CD4-positive, alpha-beta T cell treated with Interleukin-1 beta for 1 hour (primary cell): ENCODE measurements at places on chromosomes 12 and 14.

- no peak for DNase-seq
These were observed 96.8 kb upstream of the DACT1 start for GRCh38 chr14:58540749-58541632.

GRCh38 chr14:91284146-91284790 is 39.8 kb upstream of the GPR68 start:
- no peak for DNase-seq

DNA sequence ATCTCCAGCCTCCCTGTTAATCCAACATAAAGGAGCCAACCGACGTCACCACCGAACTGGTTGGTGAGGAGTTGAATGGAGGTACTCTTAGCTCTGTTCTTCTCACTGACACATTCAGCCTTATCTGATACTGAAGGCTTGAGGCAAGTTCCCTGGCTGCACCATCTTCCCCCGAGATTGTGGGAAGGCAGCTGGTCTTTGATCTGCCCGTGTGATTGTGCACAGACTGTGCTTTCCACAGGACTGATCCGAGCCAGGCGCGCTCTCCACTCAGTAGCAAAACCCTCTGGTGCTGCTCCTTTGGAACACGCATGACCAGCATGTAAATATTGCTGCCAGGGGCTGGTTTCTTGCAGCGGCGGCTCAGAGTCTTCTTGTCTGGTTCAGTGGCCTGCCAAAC is 30.1 kb upstream of the DLK1 start:
- no peak for DNase-seq

- DNase-seq, result no peak
These were observed 32.0 kb downstream of the INSM2 start for GRCh38 chr14:35565871-35566464.

GRCh38 chr14:80059041-80059440 is 152.3 kb downstream of the DIO2 start:
- no peak for DNase-seq

DNA sequence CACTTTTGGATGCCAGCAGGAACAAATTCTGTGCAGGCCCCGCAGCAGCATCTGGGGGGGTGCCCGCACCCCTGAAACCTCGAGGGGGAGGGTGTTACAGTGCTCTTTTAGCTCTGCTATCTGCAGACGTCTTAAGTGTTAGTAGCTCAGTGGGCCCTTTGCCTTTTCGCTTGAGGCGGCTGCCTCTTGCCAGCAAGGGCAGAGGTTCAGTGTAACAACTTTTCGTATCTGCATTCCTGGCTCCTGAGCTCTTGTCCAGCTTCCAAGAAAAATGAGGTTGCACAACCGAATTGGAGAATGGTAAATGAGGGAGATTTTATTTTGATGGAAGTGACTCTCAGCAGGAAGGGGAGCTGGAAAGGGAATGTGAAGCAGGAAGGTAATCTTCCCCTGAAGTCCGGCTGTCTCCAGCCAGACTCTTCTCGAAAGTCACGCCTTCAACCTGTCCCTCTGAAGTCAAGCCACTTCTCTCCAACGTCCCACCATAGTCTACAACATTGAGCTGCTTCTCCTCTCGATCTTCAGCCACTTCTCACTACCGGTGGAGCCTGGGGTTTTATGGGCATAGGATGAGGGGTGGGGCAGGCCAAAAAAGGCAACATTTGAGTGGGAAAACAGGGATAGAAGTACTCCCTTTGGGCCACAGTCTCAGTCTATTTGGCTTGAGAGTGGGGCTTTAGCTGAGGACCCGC is 17.8 kb downstream of the TAS2R50 start:
- DNase-seq, result no peak

- DNase-seq, result no peak
These were observed 94.1 kb downstream of the SLC35F4 start for GRCh38 chr14:57771801-57772200.

DNA sequence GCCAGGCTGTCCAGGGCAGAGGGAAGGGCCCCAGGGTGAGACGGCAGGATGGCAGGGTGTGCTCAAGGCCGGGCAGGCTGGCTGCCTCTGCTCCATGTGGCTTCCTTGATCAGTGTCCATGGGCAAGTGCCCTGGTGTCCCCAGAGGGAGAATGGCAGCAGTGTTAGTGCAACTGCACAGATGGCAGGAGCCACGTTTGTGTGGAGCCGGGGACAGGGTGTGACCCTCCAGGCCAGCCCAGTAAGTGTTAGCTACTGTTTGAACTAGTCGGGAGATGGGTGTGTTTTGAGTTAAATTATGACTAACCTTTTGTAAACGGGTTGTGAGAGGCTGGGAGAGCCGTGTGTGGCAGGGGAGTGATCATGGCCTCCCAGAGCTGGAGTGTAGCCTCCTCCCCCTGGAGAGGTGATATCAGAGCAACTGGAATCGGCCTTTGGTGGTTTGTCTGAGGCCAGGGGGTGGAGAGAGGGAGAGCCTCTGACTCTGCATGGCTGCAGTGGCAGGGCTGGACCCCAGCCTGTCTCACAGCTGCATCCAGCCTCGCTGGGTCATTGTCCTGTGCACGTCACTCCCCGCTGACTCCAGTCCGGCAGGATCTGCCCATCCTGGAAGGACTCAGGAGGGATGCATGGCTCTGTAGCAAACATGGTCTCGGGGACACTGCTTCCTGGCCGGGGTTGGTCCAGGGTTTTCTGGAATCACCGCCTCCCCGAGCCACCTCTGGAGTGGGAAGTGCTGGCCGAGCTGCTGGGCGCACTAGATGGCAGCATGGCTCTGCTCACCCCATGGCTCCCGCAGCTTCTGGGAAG is 27.8 kb downstream of the AACS start:
- no peak for DNase-seq

DNA sequence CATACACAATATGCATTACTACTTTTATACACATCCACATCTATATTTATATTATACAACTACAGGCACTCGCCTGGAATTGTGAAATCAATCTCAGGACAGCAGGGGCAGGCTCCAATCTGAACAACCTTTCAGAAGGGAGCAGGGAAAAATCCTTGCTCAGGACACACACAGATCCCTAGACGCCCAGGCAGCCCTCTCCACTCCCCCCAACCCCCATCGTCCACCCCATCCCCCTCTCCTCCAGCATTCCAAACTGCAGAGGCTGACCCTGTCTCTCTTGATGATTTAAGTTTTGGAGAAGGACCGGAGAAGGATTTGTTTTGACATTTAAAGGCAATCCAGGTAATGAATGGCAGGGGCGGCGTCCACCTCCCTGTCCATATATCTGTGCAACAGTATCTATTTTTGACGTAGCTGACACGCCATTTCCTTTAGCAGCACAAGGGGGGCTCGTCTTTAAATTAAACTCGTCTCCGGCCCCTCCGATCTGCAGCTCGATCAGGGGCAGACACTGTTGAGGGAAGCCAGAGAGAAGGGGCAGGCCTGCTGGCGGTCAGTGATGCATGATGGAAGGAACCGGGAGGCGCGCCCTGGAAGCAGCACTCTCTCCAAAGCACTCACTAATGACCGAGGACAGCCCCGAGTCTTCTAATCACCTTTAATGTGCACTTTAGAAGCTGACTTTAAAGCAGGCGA is 95.0 kb upstream of the TBX5 start:
- no peak for DNase-seq

DNA sequence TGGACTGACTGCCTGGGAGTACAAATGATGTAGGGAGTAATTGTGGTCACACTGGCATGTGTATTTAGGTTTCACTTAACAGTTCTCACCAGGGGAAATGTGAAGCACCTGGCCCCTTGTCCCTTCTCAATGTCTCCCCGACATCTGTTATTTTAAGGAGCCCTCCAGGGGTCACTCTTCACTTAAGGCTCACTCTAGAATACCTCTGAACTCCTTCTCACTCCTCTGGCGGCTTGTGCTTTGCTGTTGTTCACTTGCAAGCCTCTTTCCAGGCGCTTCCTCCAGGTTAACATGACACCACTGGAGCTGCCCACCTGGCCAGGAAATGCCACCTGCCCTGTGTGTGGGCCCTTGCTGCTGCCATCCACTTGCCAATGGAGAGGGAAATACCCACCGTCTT is 56.5 kb upstream of the GZMB start:
- DNase-seq, result no peak

DNA sequence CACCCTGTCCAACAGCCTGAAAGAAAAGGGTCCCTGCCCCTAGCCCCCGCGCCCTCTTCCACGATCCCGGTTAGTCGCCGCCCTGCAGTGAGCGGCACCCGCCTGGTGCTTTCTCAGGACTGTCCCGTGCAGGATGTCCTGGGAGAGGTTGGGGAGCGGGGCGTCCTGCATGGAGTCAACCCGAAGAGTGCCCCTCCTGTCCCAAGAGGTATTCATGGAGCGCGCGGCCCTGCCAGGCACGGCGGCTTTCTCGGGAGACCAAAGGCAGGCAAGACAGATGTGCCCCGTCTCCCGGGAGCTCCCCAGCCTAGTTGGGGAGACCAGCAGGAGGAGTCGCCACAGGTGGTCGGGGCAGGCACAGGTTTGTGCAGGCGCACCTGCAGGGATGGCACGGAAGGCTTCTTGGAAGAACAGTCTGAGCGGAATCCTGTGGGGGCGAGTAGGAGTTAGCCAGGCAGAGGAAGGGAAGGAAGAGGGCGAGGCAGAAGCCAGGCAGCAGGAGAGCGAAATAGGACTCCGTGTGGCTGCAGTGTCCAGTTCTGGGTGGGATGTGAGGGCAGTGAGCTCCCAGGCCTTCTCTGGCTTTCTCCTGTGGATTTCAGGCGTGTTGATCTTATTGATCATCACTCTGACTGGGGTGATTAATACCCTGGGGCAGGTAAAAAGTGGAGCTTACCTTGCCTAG is 723 bp downstream of the SIVA1 start:
- no peak for DNase-seq

- no peak for DNase-seq
These were observed 37.6 kb downstream of the CACNA2D4 start for GRCh38 chr12:1880876-1881275.

GRCh38 chr14:90760591-90761316 is 55.5 kb downstream of the TTC7B start:
- DNase-seq, result no peak

DNA sequence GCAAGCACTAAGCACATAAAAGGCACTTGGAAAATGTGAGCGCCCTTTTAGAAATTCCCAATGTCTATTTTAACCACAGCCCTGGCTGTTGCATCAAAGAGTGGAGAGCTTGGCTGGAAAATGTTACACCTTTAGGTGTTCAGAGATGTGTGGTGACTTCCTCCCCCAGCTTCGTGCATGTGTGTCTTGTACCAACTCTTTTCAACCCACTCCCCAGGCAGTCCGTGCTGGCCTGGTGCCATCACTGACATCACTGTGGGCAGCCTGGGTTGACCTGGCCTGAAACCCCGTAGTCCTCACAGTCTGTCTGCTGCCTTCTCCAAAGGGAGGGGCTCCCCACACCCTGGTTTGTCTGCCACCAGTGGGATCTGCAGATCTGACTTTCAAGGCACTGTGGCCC is 101.8 kb downstream of the SCARB1 start:
- DNase-seq, result no peak

DNA sequence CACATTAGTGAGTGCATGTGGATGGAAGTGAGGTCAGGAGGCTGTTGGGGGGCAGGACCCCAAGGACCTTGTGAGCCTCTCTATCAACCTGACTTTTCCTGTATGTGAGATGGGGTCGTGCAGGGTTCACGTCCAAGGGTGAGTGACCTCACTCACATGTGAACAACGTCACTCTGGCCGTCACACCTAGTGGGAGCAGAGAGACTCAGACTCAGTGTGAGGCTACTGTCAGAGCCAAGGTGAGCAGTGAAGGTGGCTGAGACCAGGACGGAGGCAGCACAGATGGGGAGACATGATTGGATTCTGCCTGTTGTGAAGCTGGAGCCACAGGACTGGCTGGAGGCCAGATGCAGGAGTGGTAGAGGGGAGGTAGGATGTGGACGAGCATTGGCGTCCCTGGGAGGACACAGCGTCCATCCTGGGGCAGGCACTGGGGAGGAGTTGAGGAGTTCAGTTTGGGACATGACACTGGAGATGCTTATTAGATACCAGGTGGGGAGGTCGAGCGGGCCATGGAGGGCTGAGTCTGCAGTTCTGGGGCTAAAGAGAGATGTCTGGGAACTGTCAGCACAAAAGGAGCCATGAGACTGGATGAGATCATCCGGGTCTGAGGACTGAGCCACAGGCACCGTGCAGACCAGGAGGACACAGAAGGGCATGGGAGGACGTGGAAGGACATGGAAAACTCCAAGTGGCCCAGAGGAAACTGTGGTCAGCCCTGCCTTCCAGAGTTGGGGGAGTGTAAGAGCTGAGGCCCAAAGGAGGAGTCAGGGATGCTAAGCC is 92.8 kb downstream of the LGMN start:
- no peak for DNase-seq

DNA sequence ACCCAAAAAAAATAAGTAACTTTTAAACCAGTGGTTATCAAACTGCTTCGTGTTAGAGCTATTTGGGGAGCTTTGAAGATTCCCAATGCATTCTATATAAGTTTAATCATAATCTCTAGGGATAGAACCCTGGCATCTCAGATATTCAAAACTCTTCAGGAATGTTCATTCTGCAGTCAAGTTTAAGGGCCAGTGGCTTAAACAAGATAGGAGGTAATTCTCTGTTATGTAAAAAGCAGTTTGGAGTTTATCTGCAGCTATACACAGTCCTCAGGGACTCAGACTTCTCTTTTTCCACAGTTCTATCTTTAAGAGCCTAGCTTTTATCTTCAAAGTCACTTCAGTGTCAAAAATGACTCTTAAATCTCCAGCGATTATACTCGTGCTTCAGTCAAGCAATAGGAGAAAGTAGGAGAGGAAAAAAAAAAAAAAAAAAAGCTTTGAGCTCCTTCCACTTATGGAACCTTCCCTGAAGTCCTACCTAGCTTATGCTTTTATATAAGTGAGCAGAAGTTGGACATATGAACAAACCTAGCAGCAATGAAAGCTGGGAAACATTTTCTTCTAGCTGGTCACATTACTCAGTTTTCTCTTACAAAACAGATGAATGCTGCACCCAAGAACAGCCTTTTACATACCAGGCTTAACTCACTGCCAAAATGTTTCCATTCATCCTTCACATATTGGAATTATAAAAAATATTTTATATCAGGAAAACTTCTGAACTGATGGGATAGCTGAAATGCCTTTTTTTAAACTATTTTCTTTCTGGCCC is 302.8 kb downstream of the FSCB start:
- no peak for DNase-seq

- no peak for DNase-seq
These were observed 64.0 kb upstream of the ARHGAP5 start for GRCh38 chr14:32013083-32013482.

DNA sequence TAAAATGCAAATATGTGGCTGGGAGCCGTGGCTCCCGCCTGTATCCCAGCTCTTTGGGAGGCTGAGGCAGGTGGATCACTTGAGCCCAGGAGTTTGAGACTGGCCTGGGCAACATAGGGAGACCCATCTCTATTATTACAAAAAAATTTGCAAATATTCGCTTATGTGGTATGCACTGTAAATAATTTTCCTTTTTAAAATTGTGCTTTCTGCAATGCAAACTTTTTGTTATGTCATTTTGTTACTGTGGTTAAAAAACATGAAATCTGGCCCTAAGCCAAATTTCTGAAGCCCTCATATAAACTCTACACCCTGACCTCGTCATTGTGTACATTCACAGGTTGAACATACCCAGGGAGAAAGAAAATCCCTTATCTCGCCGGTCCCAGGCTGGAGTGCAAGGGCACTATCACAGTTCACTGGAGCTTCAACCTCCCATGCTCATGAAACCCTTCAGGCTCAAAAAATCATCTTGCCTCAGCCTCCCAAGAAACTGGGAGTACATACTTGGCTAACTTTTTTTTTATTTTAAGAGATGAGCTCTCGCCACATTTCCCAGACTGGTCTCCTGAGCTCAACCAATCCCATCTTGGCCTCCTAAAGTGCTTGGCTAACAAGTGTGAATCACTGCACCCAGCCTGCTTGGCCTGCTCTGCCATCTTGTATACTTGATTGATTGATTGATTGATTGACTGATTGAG is 24.7 kb downstream of the TRAPPC6B start:
- no peak for DNase-seq
